ENCODE measurements at places on chromosomes 16 and 17.
A peak's percentile ranks its signal among the peaks of the same experiment; 100 is the strongest.

GRCh38 chr16:4213737-4214136, 28.1 kb downstream of the SRL start:
- no peak for DNase-seq

DNA sequence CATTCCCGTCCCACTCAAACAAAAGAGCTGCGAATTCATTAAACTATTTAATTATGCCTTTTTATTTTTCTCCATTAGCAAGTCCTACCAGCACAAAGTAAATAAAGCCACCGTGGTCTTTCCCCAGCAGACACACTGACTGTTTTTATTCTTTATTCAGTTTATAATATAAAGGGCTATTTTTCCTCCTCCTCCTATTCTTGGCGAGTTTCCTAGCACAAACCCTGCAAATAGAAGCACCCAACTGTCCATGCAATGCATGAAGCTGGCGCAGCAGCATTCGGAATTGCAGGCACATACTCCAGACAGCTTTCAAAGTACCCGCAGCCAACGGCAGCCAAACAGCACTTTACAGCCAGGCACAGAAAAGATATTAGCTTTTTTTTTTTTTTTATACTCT, 583.4 kb upstream of the PSMD7 start:
- no peak for DNase-seq

- DNase-seq = peak; percentile 63
These were observed 549 bp downstream of the SLC26A11 start for GRCh38 chr17:80220736-80221215.

DNA sequence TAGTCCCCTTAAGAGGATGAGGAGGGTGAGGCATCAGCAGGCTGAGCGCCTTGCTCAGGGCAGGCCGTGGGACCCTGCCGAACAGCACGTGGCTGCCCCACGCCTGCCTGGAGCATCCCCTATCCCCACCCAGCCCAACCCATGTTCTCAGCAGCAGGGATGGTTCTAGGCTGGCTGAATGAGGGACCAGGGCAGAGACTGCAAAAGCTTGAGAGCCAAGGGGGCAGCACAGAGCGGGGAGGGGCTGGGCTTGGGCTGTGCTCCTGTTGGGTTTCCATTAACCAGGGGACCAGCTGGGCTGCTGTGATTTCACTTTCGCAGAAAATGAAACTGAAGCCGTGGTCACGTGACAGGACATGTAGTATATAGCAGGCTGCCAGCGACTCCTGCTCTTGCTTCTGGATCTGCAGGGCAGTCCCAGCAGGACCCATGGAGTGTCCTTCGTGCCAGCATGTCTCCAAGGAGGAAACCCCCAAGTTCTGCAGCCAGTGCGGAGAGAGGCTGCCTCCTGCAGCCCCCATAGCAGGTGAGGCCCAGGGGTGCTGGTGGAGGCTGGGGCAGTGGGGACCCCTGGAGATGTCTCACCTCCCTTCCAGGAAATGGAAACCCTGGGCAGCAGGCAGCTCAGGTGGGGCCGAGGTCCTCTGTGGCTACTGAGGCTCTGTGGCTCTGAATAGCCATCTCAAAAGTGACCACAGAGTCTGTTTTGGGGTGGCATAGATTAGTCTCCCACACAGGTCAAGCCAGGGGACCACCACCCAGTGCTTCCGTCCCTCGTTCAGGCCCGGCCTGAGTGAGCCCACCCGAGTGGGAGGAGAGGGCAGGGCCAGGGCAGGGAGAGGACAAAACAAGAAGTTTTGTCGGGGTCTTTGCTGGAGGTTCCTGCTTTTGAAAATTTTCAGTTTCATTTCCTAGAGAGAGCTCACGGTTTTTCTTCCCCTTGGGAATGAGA, 2.9 kb downstream of the RNF213 start:
- peak; percentile 53 for DNase-seq

- no peak for DNase-seq
These were observed 52.9 kb downstream of the NF1 start for GRCh38 chr17:31147507-31148202.

- no peak for DNase-seq
These were observed 117.5 kb downstream of the ZFHX3 start for GRCh38 chr16:72930396-72930795.

GRCh38 chr16:63244631-63245030, 1208.4 kb upstream of the CDH8 start:
- DNase-seq = no peak

DNA sequence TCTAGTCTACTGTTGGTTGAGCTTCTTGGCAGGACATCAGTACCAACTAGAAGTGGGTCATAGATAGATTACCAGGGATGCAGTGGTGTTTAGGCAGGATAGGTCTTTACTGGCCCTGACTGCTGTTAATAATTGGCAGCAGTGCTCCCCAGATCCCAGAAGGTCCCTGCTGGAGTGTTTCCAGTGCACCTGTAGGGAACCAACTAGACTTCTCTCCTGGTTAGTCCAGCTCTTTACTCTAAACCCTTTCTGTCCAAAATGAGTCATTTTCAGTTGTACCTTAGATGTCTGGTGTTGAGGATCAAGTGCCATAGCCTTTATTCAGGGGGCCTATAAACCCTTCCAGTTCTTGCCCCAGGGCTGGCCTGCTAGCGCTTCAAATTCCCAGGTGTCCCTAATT, 8.7 kb downstream of the POLR2C start:
- DNase-seq = no peak

- DNase-seq = no peak
These were observed 9.6 kb upstream of the MTSS2 start for GRCh38 chr16:70695331-70696070.

DNA sequence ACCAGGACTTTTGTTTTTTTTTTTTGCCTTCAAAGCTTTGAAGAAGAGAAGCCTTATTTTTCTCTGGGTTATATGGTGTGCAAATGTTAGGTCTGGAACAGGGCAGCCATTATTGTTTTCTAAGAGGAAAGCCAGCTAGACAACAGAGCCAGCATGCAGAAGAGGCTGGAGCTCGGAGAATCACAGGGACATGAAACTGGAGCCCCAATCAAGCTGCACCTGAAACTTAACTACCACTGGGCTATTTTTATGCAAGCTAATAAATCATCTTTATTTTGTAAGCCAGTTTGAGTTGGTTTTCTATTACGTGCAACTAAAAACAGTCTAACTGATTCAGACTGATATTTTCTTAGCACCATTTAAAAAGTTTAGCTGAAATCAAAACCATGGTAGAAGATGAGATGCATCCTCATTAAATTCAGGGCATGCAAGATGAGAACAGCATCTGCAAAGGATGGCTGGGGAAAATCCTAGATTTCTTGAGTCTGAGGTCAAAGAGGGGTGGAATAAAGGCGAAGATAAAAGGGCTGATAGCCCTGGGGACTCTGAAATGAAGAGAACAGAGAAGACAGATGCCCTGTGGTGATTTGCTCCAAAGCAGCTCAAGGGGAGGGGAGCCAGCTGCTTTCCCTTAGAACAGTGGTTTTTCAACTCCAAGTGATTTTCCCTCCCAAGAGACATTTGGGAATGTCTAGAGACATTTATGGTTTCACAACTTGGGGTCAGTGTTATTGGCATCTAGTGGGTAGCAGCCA, 177.1 kb upstream of the WSCD1 start:
- no peak for DNase-seq

DNA sequence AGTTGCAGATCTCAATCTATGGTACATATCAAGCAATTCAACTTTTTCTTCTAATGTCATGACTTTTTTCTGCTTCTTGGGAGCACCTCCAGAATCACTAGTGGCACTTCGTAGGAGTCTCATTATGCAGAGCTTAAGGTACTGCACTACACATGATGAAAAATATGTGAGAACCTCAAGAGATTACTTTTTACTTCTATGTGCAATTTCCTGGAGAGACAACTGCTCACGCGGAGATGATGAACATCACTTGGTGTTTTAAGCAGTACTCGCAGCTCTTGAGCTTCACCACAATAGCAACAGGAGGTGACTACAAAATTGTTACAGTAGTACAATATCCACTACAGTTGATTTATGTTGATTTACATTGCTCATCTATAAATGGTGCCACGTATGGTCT, 79.7 kb downstream of the MRTFB start:
- DNase-seq = no peak

GRCh38 chr17:1011760-1012735, 15.1 kb downstream of the TIMM22 start:
- DNase-seq = no peak

DNA sequence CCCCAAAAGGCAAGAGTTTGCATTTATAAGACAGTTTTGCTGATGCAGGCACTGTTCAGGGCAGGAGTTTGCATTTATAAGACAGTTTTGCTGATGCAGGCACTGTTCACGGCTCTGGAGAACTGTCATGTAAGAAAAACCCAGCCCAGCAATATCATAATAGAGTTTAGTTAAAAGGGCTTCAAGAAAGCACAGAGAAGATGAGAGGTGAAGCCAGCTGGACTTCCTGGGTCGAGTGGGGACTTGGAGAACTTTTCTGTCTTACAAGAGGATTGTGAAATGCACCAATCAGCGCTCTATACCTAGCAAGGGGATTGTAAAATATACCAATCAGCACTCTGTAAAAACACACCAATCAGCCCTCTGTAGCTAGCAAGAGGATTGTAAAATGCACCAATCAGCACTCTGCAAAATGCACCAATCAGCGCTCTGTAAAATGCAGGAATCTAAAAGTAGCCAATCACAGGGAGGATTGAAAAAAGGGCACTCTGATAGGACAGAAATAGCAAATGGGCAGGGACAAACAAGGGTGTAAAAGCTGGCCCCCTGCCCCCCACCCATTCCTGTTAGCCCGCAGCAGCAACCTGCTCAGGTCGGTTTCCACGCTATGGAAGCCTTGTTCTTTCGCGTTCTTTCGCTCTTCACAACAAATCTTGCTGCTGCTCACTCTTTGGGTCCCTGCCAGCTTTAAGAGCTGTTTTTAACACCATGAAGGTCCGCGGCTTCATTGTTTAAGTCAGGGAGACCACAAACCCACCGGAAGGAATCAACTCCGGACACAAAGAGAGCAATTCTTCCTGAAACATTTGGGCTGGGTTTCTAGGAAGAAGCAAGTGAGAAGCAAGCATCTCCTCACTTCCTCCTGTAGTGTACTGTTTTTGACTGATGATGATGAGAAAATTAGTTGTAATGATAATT, 1.8 kb upstream of the CBX1 start:
- DNase-seq = no peak

DNA sequence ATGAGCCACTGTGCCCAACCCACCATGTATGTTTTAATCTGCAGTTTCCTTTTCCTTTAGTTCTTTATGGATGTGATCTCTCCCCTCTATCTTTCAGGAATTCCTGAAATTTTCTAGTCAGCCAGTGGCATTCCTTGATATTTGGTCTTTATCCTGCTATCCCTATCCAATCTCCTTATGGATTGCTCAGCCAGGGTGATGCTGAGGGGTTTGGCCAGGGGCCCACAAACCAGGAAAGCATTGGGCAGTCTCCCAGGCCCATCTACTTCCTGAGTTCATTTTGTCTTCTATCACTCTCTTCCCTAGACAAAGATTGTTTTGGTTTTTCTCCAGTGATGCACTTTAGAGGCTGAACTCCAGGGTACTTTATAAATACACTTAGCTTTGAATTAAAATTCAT, 115.9 kb downstream of the KATNIP start:
- no peak for DNase-seq

- DNase-seq = no peak
These were observed 18.1 kb upstream of the MYH8 start for GRCh38 chr17:10439816-10440215.

DNA sequence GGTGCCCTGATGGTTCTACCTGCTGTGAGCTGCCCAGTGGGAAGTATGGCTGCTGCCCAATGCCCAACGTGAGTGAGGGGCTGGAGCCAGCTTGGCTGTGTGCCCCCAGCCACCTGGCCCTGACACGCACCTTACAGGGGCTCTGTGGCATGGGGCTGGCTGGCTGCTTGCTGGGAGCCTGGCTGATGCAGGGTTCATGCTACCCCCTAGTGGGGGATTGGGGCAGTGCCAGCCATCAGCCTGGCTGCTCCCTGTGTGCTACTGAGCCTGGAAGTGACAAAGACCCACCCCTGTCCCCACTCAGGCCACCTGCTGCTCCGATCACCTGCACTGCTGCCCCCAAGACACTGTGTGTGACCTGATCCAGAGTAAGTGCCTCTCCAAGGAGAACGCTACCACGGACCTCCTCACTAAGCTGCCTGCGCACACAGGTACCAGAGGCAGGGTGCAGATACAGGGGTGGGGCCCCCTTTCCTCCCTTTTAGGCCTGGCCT, 5.7 kb downstream of the GRN start:
- DNase-seq = peak; percentile 97

DNA sequence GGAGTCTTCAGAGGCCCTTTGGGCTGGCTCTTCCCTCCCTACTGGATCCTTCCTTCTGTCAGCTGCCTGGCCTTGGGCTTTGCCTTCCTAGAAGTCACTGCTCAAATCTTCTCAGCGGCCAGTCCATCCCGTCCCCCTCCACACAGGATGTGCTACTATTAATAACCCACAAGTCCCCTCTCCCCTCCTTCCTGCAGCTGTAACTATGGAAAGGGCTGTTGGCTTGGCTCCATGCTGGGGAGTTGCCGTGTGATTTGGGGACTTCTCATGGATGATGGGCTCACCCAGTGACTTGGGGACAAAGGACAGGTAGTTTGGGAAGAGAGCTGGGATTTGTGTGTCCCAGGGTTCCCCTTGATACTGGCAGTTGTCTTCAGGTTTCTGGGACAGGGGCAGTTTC, 19.4 kb downstream of the TMEM94 start:
- no peak for DNase-seq

GRCh38 chr17:38844261-38844757, 9.2 kb downstream of the RPL23 start:
- no peak for DNase-seq

DNA sequence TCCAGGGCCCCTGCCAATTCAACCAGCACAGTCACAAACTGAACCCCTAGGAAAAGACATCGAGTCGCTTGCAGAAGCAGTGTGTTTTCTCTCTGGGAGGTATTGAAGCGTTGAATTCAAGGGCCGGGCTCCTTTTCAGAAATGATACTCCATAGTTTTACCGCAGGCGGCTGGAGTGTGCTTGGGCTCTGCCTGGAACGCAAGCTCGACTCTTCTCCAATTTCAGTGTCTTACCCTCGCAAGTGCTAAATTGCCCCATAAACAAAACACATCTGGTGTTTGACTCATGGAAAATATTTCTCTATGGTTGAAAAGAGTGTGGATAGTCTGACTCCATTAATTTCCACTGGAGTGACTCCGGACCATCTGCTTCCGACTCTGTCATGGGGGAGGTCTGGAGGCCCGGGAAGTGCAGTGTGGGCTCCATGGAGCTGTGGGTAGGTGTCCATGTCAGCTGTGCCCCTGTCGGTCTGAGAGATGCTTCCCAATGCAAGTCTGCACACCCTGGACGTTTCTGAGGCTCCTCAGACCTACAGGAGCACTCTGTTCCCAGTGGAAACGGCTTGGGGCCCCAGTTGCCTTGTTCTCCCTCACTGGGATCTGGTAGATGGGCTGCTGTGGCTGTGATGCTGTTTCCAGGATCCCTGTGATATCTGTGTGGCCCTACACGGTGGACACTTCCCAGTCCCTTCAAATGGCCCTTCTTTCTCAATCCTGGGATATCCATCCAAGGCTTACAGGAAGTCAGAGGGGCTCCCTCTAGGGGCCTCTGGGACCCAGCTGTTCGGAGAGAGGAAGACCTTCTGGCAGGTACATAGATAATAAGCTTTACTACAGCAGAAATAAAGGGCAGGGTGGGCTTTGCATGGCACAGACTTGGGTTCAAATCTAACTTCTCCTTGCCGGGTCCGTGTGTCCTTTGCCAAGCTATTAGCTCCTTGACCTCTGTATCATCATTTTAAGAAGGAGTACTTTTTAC, 119.8 kb upstream of the CDH13 start:
- no peak for DNase-seq

Data from HuH-7 (cell line).